Right lobe of liver (tissue), 6 donors: ENCODE measurements at places on chromosomes 3 and 15. TPM values are rescaled to one million over a fixed set of nuclear protein-coding genes. Genes with fewer than 3 reads are reported as not detected.
A peak's percentile ranks its signal among the peaks of the same experiment; 100 is the strongest.

DNA sequence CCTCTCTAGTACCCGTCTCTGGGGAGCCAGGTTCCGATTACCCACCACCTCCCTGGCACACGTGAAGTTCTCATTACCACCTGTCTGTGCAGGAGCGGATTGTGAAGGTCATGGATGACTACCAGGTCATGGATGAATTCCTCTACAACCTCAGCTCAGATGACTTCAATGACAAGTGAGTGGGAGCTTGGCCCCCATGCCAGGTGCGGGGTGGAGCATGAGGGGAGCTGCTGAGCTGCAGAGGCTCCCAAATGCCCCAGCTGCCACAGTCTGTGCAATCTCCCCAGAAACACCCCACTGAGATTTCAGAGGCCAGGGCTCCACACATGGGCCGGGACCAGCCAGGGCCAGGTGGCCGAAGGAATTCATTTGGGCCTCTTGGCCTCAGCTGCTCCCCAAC, 34.3 kb downstream of the DNAH1 start:
- no peak overlapping the region for H3K27ac ChIP-seq
- H3K4me1 ChIP-seq, result no peaks in the 10 kb centered on the region
- H3K36me3 ChIP-seq, result peaks cover 19% of the 10 kb centered on the region
- H3K27me3 ChIP-seq, result no peaks in the 10 kb centered on the region

GRCh38 chr15:69502470-69503045, 49.9 kb downstream of the RPLP1 start:
- H3K4me1 ChIP-seq, result no peaks in the 10 kb centered on the region
- no peak for DNase-seq
- H3K27me3 ChIP-seq, result no peaks in the 10 kb centered on the region

DNA sequence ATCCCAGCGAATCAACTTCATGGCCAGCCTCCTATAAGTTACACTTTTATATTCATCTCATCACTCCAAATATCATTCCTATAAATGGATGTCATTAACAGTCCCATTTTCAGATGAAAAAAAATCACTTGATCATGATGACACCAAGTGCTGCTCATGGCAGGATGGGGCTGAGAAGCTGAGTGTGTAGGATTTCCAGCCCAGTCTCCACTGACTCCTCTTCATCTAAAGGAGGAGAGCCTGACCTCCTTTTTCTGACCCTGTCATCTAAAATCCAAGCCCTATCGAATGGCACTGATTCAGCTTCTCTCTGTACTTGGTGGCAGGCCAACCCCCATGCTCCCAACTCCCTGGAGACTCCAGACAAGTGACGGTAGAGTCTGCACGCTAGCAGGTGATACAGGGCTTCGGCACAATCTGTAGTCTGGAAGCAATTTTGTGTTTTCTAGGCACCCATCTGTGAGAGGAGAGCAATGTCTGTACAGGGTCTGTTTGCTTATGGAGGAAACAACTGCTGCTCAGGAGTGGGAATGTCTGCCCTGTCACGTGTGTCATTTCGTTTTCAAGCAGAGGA, 103.2 kb downstream of the EPHB1 start:
- H3K36me3 ChIP-seq, result no peaks in the 10 kb centered on the region
- no peak overlapping the region for H3K4me3 ChIP-seq

DNA sequence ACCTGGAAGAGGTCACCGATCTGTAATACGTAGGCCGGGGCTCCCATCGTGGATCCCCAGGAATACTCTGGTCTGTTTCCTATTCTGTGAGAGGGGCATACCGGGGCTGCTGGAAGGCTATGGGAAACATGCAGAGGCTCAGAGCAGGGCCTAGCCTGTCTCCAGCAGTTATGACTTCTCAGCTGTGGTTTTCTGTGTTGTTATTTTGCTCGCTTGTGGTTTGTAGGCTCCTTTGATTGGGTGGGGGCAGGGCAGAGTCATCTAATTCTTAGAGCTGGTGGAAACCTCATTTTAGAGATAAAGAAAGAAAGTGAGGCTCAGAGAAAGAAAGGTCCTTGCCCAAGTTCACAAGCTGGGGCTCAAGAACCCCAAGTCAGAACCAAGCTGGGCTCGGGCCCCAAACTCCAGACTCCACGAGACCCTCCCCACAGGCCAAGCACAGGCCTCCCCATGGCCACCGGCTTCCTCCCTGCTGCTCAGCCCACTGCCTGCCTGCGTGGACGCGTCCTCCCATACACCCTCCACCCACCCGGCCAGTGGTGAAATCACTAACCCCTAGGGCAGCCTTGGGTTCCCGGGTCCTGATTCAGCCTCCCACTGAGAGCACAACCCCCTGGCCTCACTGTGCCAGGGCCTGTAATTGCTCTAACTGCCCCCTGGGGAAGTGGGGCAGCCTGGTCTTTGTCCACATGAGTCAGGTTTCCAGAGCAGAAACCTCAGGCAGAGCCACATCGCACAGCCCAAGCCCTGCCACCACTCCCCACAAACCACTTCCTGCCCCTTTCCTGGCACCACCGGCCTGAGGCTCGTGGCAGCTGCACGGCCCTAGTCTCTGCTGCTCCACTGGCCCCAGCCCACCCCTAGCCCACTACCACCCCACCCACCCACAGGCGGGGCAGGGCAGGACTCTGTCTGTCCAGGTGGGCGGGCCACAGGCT, 270.8 kb downstream of the UACA start:
- DNase-seq, result peak; percentile 71
- H3K27ac ChIP-seq, result no peak overlapping the region
- H3K27me3 ChIP-seq, result no peaks in the 10 kb centered on the region
- H3K36me3 ChIP-seq, result no peaks in the 10 kb centered on the region
- peaks cover 4% of the 10 kb centered on the region for H3K4me1 ChIP-seq
- no peak overlapping the region for H3K4me3 ChIP-seq

DNA sequence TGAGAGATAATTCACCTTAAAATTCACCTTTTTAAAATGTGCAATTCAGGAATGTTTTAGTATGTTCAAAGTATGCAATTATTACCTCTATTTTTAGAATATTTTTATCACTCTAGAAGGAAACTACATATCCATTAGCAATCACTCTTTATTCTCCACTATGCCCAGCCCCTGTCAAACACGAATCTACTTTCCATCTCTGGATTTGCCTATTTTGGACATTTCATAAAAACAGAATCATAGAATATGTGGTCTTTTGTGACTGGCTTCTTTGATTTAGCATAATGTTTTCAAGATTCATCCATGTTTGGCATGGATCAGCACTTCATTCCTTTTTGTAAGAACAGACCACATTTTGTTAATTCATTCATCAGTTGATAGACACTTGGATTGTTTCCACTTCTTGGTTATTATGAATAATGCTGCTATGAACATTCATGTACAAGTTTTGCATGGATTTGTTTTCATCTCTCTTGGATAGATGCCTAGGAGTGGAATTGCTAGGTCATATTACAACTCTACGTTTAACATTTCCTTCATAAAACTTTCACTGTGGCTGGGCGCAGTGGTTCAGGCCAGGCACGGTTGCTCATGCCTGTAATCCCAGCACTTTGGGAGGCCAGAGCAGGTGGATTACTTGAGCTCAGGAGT, 12.7 kb downstream of the HMCES start:
- H3K27ac ChIP-seq, result no peak overlapping the region
- peaks cover 6% of the 10 kb centered on the region for H3K36me3 ChIP-seq
- no peaks in the 10 kb centered on the region for H3K4me1 ChIP-seq
- DNase-seq, result no peak
- H3K27me3 ChIP-seq, result no peaks in the 10 kb centered on the region

GRCh38 chr3:49658711-49659110, 15.4 kb upstream of the APEH start:
- H3K36me3 ChIP-seq, result no peaks in the 10 kb centered on the region
- no peak overlapping the region for H3K4me3 ChIP-seq
- no peak overlapping the region for H3K27ac ChIP-seq
- no peak for DNase-seq

DNA sequence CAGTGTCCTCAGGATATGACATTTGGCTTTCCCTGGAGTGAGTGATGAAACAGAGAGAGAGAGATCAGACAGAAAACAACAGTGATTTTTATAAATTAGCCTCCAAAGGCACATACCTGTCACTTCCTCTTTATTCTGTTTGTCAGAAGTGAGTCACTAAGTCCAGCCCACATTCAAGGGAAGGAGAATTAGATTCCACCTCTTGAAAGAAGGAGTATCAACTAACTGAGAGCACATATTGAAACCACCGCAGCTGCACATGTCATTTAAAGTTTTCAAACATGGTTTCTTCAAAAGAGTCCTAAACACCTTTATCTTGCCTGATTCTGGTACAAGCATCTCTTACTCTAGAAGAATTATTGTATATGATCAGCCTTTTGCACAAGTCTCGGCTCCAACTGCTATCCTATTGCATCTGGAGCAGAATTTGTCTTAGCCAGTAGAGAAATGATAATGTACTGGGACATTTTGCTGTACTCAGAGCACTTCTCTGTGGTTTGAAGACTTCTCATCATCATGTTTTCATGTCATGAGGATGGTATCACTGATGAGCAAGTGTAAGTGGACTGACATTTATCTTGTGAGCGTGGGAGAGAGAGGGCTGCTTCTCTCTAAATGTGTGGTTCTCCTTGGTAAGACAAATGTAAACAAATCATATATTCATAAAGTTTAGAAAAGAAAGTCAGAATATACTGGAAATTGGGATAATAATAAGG, 338.9 kb upstream of the CFAP20DC start:
- H3K4me3 ChIP-seq, result no peak overlapping the region
- DNase-seq, result no peak
- H3K27ac ChIP-seq, result no peak overlapping the region
- no peaks in the 10 kb centered on the region for H3K36me3 ChIP-seq
- H3K27me3 ChIP-seq, result no peaks in the 10 kb centered on the region
- no peaks in the 10 kb centered on the region for H3K4me1 ChIP-seq

DNA sequence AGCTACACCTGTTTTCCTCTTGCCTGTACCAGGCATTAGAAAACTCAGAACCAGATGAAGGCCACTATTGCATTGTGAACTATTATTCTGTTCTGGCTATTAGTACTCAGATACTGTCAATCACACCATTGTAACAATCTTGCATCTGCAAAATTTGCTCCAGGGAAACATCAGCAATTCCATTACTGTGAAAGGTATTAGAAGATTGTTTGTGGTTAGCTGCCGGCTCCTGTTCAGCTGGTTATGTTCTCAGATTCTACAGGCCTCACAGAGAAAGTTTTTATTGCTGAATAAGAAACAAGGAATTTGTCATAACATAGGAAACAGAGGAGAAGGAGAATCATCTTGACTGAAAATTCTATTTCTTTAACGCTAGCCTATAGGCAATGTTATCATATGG, 179.9 kb downstream of the PLOD2 start:
- no peak overlapping the region for H3K4me3 ChIP-seq
- no peaks in the 10 kb centered on the region for H3K36me3 ChIP-seq
- H3K27ac ChIP-seq, result no peak overlapping the region
- no peak for DNase-seq

Gene LHFPL4
- not detected for total RNA-seq

Gene SLC15A2
- 0.81 TPM for total RNA-seq

Gene FBN1
- 10.1 TPM for total RNA-seq

Gene CHMP2B
- total RNA-seq, result 22.7 TPM

Gene TRPM1
- not detected for total RNA-seq
